ENCODE measurements at places on chromosomes 2 and 18.

DNA sequence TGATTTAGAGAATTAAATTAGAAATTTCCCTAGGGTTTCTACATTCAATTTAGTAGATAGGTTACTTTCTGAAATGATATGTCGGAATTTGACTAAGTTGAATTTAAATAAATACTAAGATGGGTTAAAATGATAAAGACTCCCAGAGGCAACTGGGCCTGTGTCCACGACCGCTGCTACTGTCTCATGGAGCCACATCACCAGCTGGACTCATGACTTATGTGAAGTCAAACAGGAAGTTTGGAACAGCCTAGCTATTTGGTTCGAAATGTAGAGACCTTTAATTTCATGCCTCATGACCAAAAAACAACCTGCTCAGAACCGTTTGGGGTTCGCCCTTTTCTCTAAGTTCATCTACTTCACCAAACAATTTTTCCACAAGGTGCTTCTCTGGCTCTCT is 22.2 kb downstream of the GRHL1 start:
- DNase-seq = no peak

DNA sequence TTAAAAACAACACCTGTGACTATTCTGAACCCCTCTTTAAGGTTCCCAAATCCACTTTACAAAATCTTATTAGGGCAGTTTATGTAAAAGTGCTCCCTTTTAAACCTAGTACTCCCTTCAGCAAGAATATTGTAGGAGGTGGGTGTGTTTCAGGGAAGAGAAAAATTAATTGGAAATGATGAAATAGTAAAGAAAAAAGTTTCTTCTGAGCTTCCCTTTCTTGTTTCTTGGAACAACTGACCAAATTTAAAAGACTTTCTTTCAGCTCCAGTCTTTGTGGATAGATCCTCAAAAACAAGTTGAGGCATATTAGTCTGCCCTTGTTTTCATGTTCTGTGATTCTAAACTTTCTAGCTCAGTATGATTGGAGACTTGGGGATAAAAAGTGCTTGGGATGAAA is 3.0 kb downstream of the VWA3B start:
- no peak for DNase-seq

- no peak for DNase-seq
Observed at GRCh38 chr18:45357686-45358470, 257.4 kb upstream of the SLC14A2 start.

GRCh38 chr2:224366267-224366844 is 35.6 kb downstream of the FAM124B start:
- DNase-seq = no peak

GRCh38 chr2:182404092-182404491 is 22.7 kb downstream of the PDE1A start:
- DNase-seq = no peak

DNA sequence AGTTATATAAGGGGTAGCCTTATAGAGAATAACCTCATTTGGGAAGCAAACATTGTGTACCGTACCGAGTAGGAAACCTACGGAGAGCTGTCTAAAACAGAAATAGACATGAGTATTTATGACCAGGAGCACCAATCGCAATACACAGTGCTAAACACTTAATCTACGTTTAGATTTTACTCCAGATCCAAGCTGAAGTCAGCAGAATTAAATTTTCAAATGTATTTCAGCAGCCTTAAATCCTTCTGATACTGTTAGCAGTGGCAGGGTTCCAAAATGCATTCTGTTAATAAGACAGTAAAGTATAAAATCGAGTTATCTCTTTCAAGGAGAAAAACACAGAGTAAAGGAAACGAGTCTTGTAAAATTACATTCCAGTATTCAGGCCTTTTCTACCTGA is 118.1 kb upstream of the ZNF521 start:
- no peak for DNase-seq

GRCh38 chr2:210997373-210997772 is 441.0 kb downstream of the CPS1 start:
- DNase-seq = no peak

DNA sequence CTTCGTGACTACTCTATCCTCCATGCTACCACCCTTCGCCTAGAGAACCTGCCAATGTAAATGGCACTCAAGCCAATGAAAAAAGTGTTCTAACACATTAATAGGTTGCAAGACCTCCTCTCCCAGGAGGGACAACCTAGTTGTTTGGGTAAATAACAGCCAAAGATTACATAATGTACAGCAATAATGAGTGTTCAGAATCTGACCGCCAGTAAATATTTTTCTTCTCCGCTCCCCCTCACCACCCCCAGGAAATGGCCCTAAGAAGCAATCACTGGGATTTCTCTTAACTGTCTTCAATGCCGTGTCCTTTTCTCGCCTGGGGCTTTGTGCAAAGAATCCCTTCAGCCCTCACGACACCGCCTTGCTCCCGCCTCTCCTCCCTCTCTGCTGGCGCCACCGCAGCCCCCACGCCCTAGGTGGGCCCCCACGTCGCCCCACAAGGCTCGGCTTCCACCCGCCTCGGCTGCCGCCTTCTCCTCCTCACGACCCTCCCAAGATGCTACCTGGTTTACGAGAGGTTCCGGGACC is 458 bp downstream of the HYCC2 start:
- DNase-seq = no peak

GRCh38 chr2:120442923-120443571 is 97.1 kb downstream of the INHBB start:
- no peak for DNase-seq

DNA sequence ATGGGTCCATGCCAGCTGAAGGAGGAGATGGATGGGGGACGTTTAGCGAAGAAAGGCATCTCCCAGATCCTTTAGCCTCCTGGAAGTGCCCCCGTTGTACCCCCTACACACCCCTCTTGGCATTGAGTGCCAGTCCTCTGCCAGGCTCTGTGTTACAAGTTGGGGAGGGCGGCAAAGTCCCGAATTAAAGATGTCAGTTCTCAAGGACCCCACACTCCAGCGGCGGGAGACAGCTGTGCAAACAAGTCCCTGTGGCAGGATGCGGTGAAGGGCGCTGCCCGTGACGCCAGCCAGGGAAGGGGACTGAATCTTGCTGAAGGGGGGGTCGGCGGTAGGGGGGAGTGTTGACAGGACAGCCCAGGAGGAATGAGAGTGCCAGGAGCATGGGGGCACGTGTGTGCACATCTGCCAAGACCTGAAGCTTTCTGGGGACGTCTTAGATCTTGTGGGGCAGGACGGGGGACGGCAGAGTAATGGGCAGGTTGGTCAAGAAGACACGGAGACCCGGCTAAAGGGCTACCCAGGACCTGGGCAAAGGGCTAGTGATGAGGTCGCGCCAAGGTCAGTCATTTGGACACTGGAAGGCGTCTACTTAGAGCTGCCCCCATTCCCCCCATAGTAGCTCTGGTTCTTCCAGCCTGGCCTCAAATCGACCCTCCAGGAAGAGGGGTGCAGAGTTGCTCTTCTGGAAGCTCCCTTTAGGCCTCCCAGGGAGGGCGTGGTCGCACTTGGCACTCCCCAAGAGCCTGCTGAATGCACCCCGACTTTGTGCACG is 2.8 kb upstream of the CTDSP1 start:
- DNase-seq = no peak
